ENCODE measurements at places on chromosomes 7 and 10.

DNA sequence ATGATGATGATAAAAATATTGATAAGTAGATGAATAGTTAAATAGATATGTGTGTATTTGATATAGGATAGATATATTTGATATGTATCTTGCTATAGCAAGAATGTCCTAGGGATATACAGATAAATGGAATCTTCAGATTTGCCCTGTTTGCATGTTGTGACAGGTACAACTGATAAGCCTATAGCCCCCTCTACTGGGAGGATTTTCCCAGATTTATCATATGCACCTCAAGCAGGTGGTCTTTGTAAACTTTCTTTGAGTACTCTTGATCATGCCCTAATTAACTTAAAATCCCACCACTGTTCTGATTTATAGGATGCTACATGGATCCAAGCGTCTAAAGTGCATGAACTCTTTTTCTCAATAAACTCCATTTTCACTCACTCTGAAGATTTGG is 1050.7 kb downstream of the SORCS3 start:
- DNase-seq: peak; percentile 6

- peak; percentile 10 for DNase-seq
Measured at GRCh38 chr10:18021725-18022480, 70.2 kb downstream of the SLC39A12 start.

GRCh38 chr7:131859147-131859821 is 302.9 kb upstream of the PODXL start:
- DNase-seq: peak; percentile 86

GRCh38 chr7:40541336-40541735 is 406.5 kb downstream of the SUGCT start:
- no peak for DNase-seq

- no peak for DNase-seq
Measured at GRCh38 chr10:63214571-63214970, 81.4 kb downstream of the NRBF2 start.

DNA sequence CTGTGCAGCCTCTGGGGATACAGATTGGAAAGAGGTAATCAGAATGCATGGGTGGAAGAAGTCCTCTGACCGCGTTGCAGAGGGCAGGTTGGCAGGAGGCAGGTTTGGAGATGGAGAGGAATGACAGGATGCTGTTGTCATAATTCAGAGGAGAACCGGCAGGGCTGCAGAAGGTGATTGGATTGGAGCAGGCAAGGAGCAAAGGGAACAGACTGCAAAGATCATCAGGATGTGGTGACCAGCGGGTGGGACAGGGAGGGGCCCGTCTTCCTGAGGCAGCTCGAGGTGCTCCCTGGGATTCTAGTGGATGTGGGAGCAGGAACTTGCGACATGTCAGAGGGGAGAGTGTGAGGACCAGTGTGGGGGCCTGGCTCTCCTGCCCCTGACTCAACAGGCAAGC is 78.5 kb upstream of the PPIF start:
- DNase-seq: peak; percentile 72

DNA sequence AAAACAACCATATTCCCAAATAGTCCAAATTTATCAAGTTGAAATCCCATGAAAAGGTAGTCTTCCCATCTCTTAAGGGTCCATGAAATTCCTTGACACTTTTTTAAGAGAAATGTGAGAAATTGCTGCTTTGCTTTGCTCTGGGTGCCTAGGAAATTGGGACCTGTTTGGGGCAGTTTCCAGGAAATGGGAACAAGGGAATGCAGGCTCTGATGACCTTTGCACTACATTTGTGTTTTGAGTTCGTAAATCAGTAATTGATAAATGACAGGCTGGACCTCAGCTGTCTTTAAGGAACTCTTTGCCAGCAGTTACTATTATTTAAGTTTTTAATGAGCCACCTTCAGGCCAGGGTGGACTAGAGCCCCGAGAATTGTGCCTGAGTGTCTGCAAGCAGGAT is 203.5 kb downstream of the LRMDA start:
- DNase-seq: no peak

- DNase-seq: no peak
Measured at GRCh38 chr7:148664324-148664723, 34.4 kb upstream of the CUL1 start.

- peak; percentile 36 for DNase-seq
Measured at GRCh38 chr10:115092555-115093285, 445 bp upstream of the ATRNL1 start.

DNA sequence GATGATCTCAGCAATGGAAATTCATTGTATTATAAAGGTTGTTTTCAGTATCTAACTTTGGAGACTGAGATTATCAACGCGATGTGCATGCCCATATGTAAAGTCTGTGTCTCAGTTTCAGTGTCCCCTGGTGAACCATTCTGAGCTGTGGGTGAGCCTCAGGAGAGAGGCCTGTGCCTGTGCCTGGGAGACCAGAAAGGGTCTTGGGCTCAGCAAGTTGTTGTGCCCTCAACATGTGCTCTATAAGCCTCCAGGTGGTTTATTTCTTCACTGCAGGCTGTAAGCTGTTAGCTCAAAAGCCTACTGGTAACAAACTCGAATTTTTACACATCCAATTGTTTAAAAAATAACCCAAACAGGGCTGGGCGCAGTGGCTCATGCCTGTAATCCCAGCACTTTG is 151.9 kb downstream of the PKD1L1 start:
- no peak for DNase-seq

DNA sequence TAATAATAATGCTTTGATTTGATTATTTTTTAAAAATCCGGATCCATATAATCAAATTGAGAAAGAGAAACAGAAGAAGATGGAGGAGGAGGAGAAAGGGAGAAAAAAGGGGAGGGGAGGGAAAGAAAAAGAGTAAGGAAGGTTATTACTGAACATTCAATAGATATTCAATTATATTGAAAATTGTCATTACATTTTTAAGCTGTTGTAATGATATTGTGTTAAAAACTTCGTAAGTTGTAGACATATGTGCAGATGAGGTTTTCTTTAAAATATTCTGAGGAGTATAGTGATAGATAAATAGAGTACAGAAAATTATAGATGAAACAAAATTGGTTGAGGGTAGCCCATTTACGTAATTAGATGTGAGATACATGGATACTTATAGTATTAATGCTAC is 933.0 kb upstream of the PHF14 start:
- no peak for DNase-seq

DNA sequence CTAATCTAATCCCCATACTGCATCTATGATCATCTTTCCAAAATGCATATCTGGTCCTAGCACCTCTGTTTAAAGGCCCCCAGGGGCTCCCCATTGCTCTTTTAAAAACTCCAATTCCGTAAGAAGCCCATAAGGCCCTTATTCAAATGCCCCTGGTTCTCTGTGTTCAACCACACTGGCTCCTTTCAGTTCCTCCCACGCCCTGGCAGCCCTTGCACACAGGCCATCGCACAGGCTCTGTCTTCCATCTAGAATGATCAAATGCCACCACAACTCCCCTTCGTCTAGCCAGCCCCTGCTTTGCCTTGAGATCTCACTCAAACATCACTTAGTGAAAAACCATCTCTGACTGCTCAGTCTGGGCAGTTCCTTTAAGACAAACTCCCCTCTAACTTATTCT is 112.9 kb upstream of the LYZL2 start:
- DNase-seq: no peak

DNA sequence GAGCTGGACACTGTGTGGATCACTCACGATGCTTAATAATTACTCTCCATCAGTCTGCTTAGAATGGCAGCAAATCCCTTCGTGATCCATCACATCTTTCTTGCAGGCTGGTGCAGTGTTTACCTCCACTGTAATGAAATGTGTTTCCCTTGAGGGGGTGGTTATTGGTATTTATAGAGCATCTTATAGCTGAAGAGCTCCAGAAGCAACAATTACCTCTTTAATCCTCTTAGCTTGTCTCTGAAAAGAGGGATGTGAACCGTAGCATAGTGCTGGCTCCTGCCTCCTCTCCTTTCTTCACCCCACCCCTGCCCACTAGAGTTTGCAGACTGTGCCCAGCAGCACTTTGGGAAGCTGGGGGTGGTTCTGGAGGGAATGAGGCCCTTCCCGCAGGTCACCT is 132.6 kb downstream of the CAMK1D start:
- DNase-seq: no peak

GRCh38 chr7:114784746-114785145 is 137.1 kb upstream of the MDFIC start:
- no peak for DNase-seq

DNA sequence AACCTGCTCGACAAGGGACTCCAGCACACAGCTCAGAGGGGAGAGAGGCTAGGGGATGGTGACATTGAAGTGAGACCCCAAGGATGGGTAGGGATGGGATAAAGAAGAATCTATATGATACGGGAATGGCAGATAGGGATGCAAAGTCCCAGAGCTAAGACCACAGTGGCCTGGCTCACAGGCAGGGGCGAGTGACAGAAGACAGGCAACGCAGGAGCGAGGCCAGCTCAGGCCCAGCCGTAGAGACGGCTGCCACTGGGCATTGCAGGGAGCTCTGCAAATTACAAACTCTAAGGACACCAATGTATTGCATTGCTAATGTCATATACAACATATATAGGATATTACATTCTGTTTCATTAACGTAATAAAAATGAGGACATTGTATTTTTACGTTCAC is 131.4 kb downstream of the TCERG1L start:
- no peak for DNase-seq

GRCh38 chr7:151374139-151374538 is 32.5 kb downstream of the NUB1 start:
- DNase-seq: no peak

- no peak for DNase-seq
Measured at GRCh38 chr7:101555269-101555920, 73.7 kb downstream of the MYL10 start.
